ENCODE measurements at places on chromosomes 16 and 17.

DNA sequence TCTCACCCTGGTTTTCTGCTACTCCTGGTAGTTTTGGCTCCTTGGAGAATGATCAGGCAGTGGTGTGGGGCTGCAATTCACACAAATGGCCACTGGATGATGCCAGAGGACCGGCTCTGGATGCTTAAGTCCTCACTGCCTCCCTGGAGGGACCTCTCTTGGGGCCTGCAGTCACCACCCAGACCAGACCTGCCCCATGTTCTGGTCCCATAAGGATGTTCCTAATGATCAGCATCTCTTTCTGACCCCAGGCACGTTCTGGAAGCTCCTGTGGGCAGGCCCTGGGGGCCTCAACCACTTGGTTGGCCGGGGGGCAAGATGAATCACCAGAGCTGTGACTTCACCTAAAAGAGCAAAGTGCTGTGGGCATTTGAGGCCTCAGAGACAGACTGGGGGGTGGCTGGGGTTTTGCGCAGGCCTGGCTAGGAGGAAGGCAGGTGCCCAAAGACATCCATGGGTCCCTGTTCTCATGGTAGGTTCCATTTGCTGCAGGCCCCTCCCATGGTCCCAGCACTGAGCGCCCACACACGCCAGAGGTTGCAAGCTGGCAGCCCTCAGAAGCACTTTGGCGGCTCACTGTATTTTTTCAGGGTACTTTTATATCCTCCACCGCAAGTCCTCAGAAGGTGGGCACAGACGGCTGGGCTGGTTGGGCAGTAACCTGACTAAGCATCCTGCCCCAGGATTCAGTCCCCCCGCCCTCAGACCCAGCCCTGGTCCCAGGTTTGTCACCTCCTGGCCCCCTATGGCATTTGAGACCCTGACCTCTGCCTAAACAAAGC is 53.2 kb downstream of the NT5M start:
- peak; percentile 28 for DNase-seq

GRCh38 chr16:4019371-4019791 is 96.9 kb downstream of the ADCY9 start:
- no peak for DNase-seq

DNA sequence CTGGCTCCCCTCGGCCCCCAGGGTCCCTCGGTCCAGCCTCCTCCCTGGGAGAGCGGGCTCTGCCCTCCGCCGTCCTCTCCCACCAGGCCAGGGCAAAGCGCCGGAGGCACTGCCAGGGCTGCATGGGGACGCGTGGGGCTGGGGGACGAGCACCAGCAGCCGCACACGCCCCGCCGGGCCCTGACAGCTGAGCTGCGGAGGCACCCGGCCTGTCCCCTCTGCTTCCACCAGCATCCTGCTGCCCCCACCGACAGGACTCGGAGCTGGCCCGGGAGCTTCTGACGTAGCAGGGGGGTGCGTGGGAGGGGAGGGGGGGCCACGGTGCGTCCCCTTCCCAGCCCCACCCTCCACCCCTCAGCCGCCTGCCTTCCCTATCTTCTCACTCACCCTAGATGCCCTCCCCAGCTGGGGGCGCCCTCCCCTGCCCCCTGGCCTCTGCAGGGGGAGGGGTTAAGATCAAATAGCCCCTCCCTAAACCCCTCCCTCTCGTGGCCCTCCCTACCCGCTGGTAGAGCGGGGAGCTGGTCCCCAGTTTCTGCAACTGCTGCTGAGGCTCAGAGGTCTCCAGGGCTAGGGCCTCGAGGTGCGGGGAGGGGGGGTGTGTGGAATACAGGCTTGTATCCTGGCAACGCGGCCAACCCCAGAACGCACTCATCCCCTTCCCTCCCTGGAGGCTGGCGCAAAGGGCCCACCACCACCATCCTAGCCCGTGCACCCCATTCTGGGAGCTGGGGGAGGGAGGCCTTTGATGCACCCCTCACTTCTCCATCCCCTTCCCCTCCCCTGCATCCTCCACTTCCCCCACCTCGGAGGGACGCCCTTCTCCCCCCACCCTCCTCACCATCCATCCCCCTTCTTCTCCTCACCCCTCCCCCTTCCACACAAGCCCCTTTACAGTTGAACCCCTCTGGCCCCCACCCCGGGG is 1.0 kb downstream of the SRCIN1 start:
- no peak for DNase-seq

- no peak for DNase-seq
Observed at GRCh38 chr17:32757963-32758362, 119.0 kb downstream of the MYO1D start.

DNA sequence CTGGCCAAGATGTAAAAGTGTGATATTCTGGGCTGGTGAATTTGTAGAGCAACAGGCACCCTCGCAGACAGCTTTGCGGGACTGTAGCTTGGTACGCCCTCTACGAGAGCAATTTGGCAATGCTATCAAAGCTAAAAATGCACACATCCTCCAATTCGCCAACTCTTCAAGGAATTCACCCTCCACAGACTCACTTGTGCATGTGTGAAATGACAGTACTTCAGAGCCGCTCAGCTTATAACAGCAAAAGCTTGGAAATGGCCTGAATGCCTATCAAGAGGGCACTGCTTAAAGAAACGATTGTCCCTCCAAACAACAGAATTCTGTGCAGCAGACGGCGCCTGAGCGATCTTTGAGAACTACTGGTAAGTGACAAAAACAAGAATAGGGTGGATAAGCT is 130.8 kb downstream of the SDK2 start:
- DNase-seq, result no peak

GRCh38 chr16:63703612-63704011 is 1418.3 kb downstream of the CDH11 start:
- no peak for DNase-seq

Data from activated T-helper 1 cell treated with anti-CD3 and anti-CD28 coated beads, Interleukin-2, amount 50 U/mL, for 16 hours (primary cell).